ENCODE measurements at places on chromosomes 3 and 15. TPM values are rescaled to one million over a fixed set of nuclear protein-coding genes. Genes with fewer than 3 reads are reported as not detected.

SLC28A1 gene
- total RNA-seq = 0.16 TPM

TMC3 gene
- total RNA-seq = not detected

- no peak for DNase-seq
Measured at GRCh38 chr3:125087768-125088391, 32.1 kb upstream of the HEG1 start.

- no peak for DNase-seq
Measured at GRCh38 chr15:100159436-100159835, 182.3 kb downstream of the ADAMTS17 start.

GRCh38 chr3:152323834-152324233 lies 55.1 kb downstream of the MBNL1 start:
- DNase-seq = no peak

DNA sequence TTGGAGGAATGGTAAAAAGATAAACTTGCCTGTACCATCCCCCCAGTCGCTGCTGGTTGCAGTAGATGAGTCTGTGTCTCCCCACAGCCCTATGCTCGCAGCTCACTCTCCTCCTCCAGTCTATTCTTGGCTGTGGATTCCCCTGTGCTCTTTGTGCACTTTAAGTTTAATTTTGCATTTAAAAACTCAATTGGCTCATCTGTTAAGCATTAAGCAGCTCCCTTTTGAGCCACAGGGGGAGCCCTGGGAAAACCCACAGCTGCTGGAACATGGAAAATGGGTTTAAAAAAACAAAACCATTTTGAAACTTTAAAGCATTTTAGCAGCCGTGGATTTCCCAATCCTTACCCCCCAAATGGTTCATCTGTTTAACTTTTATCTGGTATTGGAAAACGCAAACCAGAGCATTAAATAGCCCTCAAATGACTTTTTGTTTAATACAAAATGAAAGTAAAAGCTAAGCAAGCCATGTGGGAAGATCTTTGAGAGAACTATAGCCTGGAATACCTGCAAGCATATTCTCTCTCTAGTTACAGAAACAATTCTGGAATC lies 536.9 kb downstream of the ZIC1 start:
- DNase-seq = peak; percentile 33

DNA sequence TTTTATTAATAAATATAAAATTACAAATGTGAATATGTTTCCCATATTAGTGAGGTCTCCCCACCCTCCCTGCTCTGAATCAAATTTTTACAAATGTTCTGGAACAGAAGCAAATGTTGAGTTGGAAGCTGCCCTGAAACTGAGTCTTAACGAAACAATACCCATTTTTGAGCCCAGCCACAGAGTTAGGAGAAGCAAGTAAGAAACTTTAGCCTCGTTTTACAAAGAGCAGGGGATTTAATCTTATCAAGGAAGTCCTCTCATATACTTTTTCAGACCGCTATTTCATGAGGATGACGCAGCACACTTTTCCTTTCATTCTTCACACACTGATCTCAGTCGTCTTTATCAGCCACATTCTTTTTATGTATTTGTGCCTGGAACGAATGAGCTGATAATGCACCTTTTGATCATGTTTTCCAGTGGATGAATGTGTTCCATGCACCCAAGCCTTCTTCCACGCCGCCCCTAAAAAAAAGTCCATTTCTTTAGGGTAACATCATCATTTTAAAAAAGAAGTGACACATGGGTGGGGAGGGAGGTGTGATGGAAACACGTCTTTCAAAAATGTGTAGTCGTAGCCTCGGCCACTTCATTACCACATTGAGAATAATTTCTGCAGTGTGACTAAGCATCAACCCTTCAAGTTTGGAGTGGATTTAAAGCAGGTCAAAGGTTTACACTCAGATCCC lies 48.1 kb downstream of the SETMAR start:
- no peak for DNase-seq

GRCh38 chr15:101391431-101391830 lies 96.4 kb upstream of the SNRPA1 start:
- no peak for DNase-seq

DNA sequence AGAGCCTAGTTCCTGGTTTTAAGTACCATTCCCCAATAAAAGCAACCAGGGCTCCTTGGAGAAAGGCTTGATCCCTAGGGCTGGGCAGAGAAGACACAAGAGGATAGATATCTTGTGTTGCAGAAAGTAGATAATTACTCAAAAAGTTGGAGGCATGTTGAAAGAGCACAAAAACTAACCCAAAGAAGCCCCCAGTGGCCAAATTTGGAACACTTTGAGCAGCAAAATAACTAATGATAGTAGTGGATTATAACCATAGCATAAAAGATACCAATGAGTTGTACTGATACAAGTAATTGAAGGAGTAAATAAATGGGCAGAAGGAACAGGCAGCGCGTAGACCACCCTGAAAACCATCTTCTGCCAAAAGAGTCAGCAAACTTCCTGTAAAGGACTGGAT lies 12.0 kb downstream of the EXOSC7 start:
- DNase-seq = no peak

- DNase-seq = no peak
Measured at GRCh38 chr3:152891678-152892077, 56.7 kb downstream of the P2RY1 start.

LDHAL6B gene
- total RNA-seq = not detected

All from WTC11 (cell line).